ENCODE measurements at places on chromosomes 5 and 9.

- no peak for DNase-seq
Observed at GRCh38 chr9:14098486-14099180, 215.3 kb downstream of the NFIB start.

- DNase-seq, result no peak
Observed at GRCh38 chr5:6716629-6717149, 3.5 kb downstream of the TENT4A start.

DNA sequence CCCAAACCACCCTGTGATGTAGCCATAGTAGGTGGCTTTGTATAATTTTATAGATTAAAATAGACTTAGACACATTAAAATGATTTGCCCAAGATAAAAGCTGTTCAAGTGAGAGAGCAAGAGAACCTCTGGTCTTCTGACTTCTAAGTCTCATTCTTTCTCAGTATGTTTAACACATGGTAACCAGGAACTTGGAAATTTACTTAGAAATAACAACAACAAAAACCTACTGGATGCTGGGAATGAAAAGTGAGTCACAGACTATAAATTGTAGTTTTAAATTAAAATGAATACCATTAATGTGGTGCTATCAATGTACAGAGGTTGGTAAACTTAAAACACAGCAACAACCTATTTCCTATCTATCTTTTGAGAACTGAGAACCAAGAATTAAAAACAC lies 30.4 kb downstream of the HMGCR start:
- no peak for DNase-seq

GRCh38 chr5:134547999-134548658 lies 22.7 kb downstream of the JADE2 start:
- DNase-seq, result no peak

DNA sequence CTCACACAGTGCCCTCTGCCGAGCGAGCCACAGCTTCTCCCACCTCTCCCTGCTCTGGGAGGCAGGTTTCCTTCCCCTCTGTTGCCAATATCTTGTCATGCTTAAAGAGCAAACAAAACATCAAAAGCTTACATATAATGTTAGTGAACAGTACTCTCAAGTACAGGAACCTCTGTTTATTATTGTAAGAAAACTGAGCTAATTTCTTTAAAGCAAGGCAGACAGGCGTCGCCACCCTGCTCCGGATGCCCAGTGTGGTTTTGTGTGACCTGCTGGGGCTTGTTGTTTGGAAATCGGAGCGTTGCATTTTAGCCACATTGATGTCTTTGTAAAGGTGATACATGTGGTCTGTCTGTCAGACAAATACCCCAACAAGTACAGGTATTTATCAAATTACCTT lies 401.4 kb upstream of the IRX1 start:
- no peak for DNase-seq

DNA sequence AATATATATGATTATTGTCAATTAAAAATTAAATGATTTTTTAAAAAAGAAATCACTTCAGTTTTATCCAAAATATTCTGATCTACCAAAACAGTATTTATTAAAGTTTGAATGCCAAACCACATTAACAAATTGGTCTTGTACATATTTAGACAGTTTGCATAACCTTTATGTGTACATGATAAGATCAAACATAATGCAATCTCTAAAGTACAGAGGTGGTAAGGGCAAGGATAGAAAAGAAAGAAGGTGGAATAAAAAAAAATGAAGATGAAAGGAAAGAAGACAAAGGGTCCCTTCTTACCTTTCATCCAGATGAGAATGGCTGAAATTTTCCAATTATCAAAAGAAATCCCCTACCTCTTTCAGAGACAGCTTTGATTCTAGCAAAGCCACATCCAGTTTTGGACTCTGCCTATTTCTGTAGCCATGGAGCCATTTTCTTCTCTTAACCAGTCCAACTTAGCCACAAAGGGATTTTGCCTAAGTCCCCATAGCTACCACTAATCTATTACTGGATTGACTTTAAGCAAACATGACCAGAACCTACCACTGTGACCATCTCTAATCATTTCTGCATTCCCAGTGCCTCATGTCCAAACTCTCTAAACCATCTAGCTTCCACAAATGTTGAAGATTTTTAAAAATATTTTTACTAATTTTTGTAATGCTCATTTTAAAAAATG lies 133.3 kb upstream of the TRPM3 start:
- no peak for DNase-seq

DNA sequence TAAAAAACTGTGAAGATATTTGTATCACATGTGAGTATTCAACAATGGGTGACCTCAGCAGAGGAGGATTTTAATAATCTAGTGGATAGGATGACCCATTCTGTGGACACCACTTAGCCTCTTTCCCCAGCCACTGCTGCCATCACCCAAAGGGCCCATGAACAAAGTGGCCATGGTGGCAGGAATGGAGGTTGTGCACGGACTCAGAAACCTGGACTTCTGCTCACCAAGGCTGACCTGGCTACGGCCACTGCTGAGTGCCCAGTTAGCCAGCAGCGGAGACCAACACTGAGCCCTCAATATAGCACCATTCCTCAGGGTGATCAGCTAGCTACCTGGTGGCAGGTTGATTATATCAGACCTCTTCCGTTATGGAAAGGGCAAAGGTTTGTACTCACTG lies 1410.4 kb upstream of the CDH9 start:
- no peak for DNase-seq

GRCh38 chr5:130546211-130546610 lies 618.8 kb downstream of the HINT1 start:
- DNase-seq, result no peak

DNA sequence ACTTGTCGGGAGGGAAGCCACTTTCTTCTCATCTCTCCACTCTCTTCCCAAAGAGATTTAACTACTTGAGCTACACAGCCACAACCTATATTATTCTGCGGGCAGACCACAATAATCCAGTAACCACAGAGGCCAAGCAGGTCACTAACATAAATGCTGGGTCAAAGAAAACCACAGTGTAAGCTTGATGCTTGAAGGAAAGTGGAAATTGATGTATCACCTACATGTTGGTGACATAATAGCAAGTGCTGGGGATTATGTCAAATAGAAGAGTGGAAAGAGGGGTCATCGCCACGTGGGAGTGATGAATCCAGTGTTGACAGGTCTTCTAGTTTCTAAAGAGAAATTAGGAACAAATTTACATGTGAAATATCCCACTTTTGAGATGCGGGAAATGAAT lies 40.9 kb downstream of the RFK start:
- DNase-seq, result no peak

DNA sequence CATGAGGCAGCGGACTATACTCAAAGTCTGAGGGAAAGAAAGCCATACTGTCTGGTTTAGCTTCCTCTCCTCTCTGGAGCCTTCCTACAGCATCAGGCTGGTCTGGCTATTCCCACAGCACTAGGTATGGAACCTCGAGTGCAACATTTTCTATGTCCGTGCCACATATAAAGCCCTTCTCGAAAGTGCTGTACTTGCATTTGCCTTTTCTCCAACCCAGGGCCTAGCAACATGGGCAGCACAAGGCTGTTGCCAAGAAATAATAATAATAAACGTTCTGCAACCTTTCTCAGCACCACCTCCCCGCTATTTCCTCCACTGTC lies 804 bp downstream of the MED10 start:
- peak; percentile 7 for DNase-seq

GRCh38 chr9:71003346-71003745 lies 118.1 kb downstream of the TRPM3 start:
- no peak for DNase-seq

DNA sequence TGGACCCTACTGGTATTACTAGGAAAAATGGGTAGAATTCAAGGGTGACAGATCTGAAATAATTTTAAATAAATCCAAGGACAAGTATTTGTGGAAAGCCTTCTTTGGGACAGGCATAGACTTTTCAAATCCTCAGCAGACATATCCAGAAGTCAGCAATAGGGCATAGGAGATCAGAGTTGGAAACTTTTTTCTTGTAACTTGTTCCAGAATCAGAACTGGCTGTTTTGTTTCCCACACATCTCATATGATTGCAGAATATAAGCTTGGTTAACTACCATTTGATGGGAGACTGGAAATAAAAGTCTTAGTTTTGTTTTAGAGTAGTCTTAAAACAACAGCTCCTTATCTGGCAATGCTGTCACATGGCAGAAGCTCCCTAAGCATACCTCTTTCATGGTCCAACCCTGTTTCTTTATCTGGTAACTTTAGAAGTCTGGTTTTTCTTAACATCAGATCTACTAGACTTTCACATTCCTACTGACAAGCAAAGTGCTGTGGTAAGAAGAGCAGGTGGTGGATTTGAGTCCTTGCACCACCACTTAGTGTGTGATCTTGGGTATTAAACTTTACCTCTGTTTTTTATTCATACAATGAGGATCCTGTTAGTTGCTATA lies 25.1 kb downstream of the XRCC4 start:
- DNase-seq, result no peak
